ENCODE measurements at places on chromosomes 2 and 18.

- no peak for DNase-seq
Measured at GRCh38 chr2:127226520-127227263, 6.6 kb upstream of the CYP27C1 start.

- DNase-seq = no peak
Measured at GRCh38 chr2:30561349-30561748, 114.3 kb downstream of the LCLAT1 start.

DNA sequence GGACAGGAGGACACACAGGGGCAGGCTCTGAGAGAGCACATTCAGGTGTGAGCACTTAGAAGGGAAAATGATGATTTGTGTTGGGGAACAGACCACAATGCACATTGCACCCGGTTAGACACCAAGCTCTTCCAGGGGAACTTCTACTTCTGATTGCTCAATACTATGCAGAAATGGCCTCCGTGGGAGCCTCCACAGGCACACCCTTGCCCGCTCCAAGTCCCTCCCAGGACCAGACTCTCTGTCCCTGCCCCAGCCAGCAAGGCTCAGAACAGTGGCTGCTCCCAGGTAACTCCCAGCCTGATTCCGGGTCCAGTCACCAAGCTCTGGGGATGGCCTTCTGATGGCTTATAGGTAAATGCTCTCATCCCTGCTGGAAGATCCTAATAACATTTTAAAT, 56.2 kb downstream of the BCL2L11 start:
- DNase-seq = no peak

DNA sequence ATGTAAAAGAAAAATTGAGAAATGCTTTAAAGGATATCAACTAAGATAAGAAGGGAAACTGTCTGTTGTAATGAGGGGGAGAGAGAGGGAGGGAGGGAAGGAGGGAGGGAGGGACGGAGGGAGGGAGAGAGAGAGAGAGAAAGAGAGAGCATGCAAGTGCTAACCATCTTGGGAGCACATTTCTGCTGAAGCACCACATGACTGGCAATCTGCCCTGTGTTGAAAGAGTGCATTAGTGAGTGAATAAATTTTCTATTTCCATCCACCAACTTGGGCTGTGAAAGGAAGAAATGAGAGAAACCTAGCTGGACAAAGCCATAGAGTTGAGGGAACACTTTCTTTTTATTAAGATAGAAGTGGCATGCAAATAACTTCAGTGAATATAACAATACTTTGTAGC, 110.7 kb downstream of the TMX3 start:
- no peak for DNase-seq

- no peak for DNase-seq
Measured at GRCh38 chr2:107738266-107738665, 88.4 kb upstream of the RGPD4 start.

DNA sequence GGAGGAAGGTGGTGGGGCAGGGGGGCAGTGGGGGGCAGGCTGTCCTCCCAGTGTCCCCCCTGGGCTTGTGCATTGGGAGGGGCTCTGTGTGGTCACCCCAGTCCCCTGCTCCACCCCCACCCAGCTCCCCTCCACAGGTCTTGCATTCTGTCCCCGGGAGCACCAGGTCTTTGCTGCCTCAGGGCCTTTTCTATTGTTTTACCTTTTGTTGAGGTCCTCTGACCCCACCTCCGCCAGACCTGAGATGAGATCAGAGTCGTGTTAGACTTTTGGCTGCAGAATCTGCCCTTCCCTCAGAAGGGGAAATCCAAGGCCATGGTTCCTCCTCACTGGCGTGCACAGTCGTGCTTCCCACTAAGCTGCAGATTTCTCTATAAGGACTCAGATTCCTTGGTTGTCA, 20.8 kb downstream of the ATG4B start:
- DNase-seq = no peak

DNA sequence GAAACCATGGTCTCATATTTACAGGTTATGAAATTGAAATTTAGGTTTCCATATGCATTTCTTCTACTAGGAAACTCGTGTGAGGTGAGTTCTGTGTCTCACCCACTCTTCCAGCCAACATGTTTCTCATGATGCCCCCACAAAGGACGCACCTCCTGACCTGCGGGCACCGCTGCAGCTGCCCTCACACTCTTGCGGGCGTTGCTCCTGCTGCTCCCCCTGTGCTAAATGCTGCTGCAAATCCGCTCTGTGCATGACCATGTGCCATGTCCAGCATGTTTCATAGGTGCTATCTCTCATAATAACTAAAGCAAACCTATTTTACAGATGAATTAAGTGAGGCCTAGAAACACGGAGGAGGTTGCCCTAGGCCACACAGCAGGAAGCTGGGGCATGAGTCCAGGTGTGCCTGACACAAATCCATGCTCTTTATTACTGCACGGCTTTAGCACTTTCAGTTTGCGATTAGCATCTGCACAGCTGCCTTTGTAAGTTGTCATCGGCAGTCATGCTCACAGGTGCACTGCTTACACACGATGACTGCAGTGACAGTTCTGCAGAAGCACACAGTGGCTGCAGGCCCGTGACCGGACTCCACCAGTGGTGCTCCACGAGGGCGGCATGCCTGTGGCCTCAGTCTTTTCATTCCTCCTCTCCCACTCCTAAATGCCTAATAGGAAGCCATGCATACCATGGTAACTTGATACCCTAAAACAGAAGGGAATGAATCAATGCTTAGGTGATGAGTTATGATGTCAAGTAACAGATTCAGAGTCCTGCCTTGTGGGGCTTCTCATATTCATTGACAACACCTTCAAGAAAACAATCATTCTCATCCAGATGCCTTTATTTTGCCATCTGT, 14.9 kb upstream of the GALR1 start:
- no peak for DNase-seq

- no peak for DNase-seq
Measured at GRCh38 chr2:187495324-187495723, 47.3 kb upstream of the CALCRL start.

- no peak for DNase-seq
Measured at GRCh38 chr2:121567452-121567851, 36.8 kb downstream of the RNU4ATAC start.

DNA sequence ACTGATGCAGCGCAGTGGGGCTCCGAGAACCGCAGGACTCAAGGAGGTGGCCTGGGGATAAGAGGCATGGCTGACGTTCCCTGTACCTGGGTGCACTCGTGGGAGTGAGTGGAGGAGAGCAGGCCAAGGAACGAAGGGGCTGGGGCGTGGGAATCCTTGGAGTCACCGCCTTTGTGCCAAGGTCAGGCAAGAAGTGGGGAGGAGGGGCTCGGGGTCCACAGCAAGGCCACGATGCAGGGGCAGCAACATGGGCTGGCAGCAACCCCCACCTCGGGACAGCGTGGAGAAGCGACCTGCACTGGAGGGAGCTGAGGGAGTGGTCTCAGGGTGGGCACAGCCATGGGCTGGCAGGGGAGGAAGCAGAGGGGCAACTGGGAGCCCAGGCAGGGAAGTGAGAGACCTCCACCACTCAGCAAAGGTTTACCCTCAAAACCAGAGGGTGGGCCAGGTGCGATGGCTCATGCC, 18.6 kb downstream of the ARID5A start:
- no peak for DNase-seq

DNA sequence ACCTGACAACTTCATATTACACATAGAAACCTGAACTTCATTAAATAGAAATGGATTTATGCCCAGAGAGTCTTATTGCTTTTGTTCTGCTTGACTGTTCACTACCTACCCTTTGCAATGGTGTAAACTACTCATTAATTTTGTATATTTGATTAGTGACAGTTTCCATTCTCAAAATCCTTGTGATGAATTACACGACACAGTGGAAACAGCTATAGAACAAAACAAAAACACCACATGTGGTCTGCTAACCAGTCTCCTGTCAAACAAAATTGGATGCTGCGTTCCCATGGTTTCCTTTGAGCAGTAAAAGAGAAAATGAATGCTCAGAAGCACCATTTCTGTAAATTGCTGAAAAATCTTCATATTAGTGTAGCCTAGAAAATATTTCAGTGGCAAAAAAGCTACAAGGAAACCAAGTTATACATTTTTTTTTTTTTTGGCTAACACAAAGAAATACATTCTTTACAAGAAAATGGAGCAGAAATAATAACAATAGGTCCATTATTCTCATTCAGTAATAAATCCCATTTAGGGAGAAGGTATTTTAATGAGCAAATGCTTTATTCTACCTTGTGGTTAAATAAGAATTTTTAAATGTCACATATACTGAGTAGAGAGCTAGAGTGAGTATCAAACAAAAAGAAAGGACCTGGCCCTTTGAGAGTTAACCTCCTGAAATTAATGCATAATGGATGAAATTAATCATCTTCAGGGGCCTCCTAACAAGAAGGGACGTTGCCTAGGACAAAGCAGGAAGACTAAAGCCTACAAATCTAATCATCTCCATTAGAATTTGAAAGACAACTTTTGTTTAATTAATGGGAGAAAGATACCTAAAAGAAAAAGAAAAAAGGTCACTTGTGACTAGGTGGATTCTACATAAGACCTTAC, 355.1 kb upstream of the ZC3H15 start:
- no peak for DNase-seq

- no peak for DNase-seq
Measured at GRCh38 chr18:28284132-28284531, 107.2 kb upstream of the CDH2 start.

Measured in hypothalamus (tissue), 51 donors.